ENCODE measurements at places on chromosomes 1 and 21.

- DNase-seq: no peak
Observed at GRCh38 chr1:226684026-226684425, 55.1 kb downstream of the ITPKB start.

DNA sequence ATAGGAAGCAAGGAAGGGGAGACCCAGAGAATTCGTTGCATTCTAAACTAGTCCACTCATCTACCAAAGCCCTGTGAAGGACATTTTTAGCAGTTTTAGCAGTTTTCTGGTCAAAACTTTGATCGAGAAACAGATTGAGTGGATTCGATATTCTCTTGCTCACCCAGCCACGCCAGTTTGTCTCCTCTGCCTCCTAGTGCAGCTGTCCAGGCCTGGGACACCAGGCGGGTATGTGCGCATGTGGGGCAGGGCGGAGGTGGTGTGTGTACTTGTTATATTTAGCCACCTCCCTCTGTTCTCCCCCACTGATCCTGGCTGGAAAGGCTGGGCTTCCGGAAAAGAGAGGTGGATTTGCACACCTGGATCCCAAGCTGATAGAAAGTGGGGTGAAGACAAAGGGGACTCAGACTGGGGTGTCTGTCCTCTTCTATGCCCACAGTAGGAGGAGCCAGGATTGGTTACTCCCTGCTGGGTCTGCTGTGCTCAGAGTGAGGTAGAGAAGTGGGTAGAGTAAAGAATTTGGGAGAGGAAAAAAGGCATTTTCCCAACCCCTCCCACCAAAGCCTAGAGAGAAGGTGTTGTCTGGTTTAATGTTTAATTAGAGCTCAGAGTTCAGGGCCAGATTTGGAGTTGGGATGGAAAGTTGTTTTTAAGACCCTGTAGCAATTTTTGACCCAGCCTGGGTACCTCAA, 3.8 kb downstream of the LMNA start:
- no peak for DNase-seq

DNA sequence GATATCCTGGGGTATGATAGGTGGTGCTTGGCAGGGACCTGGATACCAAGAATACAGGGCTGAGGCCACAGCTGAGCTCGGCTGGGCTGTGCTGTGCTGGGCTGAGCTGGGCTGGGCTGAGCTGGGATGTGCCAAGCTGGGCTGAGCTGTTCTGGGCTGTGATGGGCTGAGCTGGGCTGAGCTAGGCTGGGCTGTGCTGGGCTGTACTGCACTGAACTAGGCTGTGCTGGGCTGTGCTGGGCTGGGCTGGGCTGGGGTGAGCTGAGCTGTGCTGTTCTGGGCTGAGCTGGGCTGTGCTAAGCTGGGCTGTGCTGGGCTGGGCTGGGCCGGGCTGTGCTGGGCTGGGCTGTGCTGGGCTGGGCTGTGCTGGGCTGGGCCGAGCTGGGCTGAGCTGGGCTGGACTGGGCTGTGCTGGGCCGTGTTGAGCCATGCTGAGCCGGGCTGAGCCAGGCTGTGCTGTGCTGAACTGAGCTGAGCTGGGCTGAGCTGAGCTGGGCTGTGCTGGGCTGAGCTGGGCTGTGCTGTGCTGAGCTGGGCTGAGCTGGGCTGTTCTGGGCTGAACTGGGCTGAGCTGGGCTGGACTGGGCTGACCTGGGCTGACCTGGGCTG, 94.7 kb upstream of the ACTRT2 start:
- DNase-seq: no peak

DNA sequence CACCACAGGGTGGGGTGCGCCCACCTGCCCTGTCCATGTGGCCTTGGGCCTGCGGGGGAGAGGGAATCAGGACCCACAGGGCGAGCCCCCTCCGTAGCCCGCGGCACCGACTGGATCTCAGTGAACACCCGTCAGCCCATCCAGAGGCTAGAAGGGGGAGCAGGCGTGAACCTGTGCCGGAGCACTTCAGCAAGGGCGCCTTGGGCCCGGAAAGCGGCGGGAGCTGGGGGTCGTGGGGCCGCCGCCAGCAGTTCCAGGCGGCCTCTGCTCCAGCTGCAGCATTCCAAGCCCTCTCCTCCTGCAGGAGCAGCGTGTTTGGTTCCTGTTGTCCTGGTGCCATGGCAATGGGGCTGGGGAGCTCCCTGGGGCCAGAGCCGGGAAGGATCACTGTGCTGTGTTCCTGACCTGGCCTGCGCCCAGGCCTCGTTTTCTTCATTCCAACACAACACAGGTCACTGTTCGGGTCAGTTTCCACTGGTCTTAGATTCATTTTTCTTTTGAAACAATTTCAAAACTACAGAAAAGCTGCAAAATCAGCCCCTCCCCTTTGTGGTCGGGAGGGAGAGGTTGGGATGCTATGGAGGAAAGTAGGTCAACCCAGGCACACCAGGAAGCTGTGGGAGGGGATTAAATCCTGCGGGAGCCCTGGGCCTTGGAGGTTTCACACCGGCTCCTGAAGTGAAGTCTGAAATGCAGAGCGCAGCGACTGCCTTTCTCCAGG, 18.8 kb downstream of the SLX9 start:
- no peak for DNase-seq

DNA sequence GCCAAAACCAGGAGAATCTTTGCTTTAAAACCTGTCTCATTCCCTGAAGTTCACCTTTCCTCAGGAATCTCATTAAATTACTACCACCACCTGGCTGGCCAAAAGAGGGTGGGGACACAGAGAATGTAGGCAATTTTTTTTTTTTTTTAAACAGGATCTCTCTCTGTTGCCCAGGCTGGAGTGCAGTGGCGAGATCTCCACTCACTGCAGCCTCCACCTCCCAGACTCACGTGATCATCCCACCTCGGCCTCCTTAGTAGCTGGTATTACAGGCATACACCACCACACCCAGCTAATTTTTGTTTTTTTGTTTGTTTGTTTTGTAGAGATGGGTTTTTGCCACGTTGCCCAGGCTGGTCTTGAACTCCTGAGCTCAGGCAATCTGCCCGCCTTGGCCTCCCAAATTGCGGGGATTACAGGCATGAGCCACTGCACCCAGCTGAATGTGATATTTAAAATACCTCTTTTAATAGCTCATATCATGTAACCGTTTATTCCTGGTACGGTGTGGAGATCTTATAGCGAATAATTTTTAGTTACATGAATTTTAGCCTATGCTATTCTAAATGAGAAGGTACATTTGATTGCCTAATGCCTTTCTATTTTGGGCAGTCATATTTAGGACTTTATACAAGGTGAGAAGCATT, 84.5 kb downstream of the POU2F1 start:
- no peak for DNase-seq

GRCh38 chr1:178341261-178341956, 155.4 kb downstream of the CLEC20A start:
- DNase-seq: no peak

- no peak for DNase-seq
Observed at GRCh38 chr1:64505944-64506655, 36.2 kb downstream of the CACHD1 start.

DNA sequence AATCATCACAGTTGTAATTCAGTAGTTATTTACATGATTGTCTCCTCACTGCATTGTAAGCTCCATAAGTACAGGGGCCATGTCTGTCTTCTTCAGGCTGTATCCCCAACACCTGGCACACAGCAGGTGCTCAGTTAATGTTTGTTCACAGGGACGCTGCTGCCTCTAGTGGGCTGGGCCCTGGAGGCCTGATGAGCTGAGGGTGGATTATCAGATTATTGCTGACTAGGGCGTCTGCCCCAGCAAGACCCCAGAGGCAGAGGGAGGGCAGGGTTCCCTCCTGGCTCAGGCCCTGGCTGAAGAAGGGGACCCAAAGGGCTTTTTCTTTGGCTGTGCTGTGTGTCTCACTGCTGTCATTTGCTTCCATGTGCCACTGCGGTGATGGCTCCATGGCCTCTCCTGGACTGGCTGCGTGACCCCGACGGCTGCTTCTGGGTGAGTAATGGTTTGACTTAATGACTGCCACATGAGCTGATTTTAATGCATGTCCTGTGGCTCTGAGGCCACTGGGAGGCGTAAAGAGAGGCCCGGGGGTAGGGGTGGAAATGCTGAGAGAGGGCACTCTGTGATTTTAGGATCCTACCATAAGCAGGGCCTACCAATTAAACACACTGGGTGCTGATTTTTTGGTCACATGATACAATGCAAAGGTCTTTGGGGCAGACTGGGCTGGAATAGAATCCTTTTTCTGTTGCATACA, 20.8 kb upstream of the EPB41 start:
- no peak for DNase-seq

- no peak for DNase-seq
Observed at GRCh38 chr1:66119148-66119547, 326.5 kb downstream of the PDE4B start.

GRCh38 chr1:41485605-41486004, 1.1 kb upstream of the EDN2 start:
- no peak for DNase-seq

- no peak for DNase-seq
Observed at GRCh38 chr21:45060089-45060488, 14.3 kb upstream of the ADARB1 start.

GRCh38 chr21:33664135-33664534, 21.8 kb downstream of the ITSN1 start:
- no peak for DNase-seq

GRCh38 chr1:22921452-22922126, 51.1 kb downstream of the LACTBL1 start:
- DNase-seq: no peak

- DNase-seq: no peak
Observed at GRCh38 chr21:35616090-35616489, 444.2 kb downstream of the SETD4 start.

DNA sequence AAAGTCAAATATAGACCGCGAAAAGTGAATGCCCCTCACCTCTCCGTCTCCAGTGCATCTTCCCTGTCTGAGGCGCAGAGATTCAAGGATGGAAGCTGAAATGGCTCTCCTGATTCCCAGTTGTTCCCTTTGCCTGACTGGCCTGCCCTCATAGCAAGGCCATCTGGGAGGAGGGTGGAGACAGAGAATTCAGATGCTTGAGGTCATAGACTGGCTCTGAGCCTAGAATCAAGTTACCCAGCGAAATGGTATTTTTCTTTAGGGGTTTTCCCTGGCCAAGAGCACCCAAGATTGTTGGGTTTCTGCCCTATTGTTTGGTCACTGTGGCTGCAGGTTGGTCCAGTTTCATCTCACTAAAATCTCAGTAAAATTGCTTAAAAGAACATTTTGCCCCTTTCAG, 7.2 kb downstream of the METTL13 start:
- DNase-seq: no peak

DNA sequence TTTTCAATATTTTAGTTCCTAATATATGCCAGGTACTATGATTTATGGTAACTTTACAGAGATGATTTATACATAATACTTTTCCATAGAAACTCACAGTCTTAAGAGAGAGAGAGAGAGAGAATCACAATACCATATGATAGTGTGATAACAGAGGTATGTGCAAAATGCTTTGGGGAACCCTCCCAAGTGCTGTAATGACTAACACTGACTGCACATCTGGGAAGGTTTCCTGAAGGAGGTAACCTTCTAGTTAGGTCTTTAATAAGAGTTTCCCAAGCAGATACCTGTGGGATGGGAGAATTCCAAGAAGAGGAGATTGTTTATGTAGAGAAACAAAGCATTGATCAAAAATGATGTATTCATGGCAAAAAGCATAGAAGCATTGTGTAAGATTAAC, 34.6 kb upstream of the PIGC start:
- no peak for DNase-seq

- DNase-seq: no peak
Observed at GRCh38 chr1:227869851-227870305, 54.4 kb downstream of the PRSS38 start.

- DNase-seq: no peak
Observed at GRCh38 chr1:56436912-56437417, 142.4 kb downstream of the PLPP3 start.

DNA sequence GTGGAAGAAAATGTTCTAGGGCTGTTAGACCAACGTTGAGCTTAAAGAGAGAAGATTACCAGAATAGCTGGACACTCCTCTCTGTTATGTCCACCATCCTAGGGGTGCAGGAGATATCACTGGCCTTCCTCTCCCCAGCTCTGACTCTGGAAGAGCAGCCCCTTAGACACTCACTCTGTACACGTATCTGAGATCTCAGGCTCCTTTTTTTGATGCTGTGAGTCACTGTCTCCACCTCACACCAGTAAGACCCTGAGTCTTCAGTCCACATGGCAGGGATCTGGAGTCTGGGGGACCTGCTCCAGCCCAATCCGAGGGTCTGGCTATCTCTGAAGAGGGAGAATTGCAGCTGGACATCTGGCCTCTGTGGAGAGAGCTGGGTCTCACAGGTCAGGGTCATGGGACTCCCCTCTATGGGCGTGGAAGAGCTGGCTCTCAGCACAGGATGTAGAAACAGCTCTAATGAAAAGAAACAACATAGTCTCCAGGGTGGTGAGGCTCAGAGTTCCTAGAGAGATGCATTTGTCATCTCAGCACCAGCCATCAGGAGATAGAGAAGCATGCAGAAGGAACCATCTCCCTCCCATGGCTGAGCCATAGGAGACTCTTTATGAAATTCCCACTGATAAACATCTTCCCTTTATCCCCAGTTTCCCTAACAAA, 3.5 kb downstream of the FCRL3 start:
- DNase-seq: no peak

DNA sequence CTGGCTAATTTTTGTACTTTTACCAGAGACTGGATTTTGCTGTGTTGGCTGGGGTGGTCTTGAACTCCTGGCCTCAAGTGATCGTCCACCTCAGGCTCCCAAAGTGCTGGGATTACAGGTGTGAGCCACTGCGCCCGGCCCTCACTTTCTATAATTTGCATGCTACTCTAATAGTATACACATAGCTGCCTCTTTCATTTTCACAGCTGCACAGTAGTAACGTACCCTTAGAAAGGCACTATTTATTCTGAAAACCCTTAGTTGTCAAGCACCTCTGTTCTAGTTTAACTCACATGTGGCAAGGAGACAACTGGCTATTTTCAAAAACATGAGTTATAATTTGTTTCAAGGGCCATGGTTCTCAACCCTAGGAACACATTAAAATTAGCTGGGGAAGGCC, 17.2 kb downstream of the TPM3 start:
- no peak for DNase-seq

DNA sequence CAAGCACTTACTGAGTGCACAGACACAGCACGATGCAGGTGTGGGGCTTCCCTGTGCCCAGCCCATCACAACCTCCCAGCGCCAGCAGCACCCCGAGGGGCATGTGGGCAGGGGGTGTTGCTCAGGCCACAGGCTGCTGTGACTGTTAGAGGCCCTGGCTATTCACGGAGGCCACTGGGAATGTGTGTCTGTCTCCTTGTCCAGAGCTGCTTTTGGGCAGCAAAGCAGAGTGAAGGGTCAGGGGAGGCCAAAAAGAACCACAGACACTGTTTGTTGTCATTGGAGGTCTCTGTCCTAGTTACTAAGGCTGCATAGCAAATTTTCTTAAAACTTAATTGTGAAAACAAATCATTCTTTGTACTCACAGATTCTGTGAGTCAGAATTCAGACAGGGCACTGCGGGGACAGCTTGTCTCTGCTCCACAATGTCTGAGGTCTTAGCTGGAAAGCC, 49.6 kb downstream of the TNFRSF8 start:
- DNase-seq: no peak

DNA sequence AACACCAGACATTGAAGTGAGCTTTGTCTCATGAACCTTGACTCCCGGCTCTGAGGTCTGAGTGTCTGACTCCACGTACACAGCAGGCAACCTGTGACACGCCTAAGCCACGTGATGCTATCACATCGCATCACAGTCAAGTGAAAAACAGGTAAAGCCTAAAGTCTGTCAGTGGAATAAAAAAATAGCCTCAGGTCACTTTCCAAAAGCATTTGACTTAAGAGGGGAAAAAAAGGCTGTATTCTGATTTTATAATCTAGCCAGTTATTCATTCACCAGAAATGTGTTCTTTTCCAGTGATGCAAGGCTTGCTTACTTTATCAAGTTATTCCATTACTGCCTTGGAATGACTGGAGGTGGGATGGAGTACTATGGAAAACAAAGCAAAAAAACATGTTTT, 163.2 kb upstream of the HMCN1 start:
- DNase-seq: no peak
